ENCODE measurements at places on chromosomes 5 and 9.

DNA sequence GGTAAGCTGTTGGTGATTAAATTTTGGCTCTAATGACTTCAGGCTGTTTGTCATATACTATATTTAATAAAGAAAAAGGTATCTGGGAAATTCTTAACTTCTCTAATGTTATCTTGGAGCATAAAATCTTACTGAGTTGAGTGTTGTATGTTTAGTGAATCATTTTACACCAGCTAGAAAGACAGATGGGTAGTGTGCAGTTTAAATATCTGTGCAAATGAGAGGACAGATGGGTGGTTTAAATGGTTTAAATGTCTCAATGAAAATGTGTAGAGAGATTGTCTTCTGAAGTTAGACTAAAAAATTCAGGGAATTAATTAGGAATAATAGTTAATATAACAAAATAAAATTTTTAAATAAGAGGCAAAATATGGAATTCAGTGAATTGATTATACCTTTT lies 114.5 kb downstream of the FER start:
- DNase-seq, result no peak

GRCh38 chr9:123761905-123762605 lies 167.9 kb downstream of the DENND1A start:
- no peak for DNase-seq

GRCh38 chr9:79176014-79176697 lies 395.6 kb upstream of the TLE4 start:
- no peak for DNase-seq

DNA sequence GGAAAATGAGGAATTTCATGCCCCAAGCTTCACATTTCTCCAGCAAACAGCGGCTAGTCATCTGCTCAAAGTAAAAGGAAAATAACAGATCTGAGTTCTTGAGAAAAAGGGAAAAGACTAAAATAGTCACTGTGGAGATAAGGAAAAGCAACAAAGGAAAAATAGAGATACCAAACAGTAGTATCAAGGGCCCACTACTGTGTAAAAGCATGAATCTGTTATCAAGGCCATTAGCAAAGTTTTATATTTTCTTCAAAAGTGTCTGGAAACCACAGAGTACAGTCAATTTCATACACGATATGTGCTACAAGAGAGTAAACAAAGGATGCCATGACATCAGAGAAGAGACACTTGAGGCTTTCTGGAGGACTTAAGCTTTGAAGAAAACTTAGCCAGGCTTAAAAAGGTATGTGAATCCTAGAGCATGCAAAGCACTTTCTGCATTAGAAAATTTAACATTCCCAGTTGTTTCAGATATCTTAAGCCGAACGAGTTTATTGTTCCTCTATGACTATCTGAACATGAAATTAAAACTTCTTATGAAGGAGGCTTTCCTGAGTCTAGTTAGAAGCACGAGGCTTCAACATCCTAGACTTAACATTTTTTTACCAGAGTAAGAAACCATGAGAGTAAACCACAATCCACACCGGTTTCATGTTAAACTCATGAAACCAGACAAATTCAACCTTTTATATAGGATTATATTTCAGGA lies 1.2 kb downstream of the TTC33 start:
- DNase-seq, result no peak

GRCh38 chr5:113083481-113083880 lies 106.9 kb downstream of the DCP2 start:
- no peak for DNase-seq

GRCh38 chr5:168055961-168056360 lies 235.5 kb upstream of the WWC1 start:
- DNase-seq, result no peak

DNA sequence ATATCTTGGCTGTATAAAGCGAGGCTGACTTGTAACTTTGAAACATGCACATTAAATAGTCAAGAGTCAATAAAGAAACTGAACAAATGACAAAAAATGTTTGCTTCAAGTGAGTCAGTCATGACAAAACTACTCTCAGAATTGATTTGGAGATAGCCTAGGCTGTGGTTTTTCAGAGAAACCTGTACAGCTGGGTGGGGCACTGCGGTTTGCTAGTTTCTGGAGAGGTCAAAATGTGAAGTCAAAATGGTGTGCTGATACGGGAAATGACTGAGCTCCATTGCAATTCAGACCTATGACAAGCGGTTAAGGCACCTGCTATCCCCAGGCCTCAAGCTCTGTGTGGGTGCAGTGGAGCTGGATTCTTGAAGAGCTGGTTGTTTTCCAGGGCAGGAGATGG lies 10.3 kb upstream of the CD180 start:
- DNase-seq, result peak; percentile 19

DNA sequence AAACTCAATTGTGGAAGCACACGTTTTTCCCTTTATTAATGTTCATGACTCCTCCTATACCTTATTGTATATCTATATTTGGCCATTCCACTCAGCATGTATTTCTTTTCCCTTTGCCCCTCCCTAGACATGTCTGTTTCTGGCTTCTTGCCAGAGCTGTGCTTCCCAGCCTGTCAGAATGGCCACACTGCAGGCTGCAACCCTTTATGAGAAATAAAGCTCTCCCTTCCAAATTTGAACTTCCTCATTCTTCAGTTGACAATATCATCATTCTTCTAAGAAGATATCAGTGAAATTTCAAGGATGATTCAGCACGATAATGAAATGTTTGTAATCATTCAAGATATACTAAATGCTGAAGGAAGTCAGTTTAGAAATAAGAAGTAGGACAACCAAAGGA lies 107.6 kb upstream of the PRSS3 start:
- DNase-seq, result no peak

DNA sequence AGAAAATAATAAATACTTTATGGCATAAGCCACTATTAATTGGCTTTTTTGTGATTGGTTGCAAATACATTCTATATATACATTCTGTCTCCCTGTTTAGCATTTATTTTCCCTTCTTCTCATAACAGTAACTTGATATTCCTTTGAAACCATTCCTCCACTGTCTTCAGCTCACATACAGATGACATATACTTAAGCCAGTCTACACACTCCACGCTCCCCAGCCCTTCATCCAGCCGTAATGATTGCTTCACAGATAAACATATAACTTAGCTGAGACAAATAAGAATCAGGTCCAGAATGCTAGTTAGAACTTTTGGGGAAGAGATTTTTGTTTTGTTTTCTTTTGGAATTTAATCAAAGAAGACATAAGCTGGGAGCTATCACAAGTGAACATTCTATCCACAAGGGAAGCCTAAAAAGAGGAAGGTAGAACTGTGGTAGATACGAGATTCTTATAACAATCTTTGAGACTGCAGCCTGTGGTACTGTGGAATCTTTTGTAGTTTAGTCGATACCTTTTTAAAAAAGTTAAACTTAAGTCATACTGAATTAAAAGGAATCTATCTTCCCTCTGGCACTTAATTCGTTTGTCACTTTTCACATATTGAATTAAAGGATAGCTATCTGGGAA lies 365.1 kb upstream of the PRR16 start:
- DNase-seq, result no peak

GRCh38 chr5:163467682-163468081 lies 7.2 kb downstream of the HMMR start:
- no peak for DNase-seq

GRCh38 chr9:114284316-114285060 lies 38.4 kb upstream of the ORM1 start:
- DNase-seq, result peak; percentile 49

DNA sequence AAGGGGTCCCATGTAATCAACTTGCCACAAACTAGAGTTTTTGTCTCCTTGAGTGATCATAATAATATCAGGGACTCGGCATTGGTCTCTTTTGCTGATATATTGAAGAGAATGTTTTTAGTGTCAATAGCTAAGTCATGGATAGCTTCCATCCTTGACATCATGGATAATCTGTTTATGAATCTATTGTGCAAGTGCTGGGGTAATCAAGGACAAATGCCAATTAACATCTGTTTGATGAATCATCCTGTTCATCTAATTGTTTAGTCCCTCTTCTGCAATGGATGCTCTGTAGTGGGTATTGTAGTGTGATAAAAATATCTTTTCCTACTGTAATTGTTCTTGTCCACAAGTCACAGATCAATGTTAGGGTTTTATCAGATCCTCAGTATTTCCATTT lies 607.5 kb upstream of the SEMA6A start:
- DNase-seq, result no peak

- peak; percentile 82 for DNase-seq
Measured at GRCh38 chr5:170355601-170356098, 33.5 kb downstream of the KCNMB1 start.

GRCh38 chr5:74993743-74994142 lies 58.6 kb downstream of the GCNT4 start:
- no peak for DNase-seq

- DNase-seq, result no peak
Measured at GRCh38 chr5:77869116-77869798, 93.1 kb upstream of the TBCA start.

DNA sequence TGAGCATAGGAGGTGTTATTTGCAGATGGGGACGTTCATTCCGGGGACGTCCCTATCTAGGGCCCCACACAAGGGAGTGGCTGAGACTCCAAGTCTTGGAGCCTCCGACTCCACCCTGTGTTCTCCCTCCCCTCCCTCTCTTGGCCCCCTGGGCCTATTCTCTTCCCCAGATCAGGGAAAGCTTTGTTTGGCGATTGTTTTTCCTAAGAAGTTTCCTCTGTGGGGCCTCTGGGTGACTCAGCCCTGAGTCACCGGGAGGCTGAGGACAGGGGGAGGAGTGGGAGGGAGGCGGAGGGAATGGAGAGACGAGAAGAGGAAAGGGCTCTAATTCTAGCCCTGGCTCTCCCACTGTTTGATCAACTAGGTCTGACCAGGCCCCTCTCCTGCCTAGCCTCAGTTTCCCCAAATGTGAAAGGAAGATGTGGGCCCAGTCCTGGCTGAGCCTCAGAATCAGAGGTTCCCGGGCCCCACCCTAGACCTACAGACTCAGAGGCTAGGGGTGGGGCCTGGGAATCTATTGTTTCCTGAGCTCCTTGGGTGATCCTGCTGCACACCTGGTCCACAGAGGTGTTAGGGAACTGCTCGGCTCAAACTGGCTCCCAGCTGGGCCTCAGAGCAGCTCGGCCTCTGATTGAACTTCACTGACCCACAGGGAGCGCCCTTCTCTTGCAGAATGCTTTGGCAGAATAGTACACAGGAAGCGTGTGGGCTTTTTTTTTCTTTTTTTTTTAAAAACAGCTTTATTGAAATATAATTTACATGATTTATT lies 19.2 kb downstream of the GSN start:
- DNase-seq, result peak; percentile 94

DNA sequence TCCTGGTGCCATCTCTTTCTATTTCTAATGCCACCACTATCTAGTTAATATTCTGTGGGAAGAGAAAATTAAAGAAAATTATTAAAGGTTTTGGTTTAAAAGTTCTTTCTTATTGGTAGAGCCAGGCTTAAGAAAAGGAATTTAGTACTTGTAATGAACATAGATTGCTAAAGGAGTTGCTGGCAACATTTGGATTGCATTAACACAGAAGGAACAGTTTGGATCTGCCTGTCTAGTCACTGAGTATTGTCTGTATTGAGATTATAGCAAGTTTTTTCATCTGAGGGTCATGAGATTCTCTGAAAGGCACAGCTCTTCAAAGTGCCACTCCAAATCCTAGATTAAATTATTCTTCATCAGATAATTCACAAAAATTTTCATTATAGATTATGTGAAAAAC lies 32.0 kb downstream of the FSD1L start:
- no peak for DNase-seq

DNA sequence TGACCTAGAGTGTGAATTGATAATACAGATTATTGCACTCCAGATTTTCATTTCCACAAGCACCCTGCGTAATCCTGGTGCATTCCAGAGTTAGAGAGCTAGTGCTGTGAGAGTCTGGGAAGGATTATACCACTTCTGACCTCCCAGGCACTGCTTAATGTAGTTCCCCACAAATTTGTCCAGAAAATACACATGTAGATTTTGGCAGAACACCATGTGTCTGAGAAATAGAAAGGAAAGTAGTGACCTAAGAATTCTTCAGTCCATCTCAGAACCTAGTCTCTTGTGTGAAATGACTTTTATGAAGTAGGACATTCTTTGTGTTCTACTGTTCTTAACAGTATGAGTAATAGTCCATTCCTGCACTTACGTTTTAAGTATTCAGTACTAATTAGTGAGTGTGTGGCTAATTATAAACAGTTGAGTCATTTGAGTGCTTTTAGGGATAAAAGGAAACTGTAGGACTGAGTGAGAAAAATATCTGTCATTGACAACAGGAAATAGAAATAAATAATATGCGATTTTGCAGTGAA lies 27.8 kb upstream of the PTPDC1 start:
- no peak for DNase-seq

- no peak for DNase-seq
Measured at GRCh38 chr5:141703133-141703561, 21.1 kb upstream of the ARAP3 start.

DNA sequence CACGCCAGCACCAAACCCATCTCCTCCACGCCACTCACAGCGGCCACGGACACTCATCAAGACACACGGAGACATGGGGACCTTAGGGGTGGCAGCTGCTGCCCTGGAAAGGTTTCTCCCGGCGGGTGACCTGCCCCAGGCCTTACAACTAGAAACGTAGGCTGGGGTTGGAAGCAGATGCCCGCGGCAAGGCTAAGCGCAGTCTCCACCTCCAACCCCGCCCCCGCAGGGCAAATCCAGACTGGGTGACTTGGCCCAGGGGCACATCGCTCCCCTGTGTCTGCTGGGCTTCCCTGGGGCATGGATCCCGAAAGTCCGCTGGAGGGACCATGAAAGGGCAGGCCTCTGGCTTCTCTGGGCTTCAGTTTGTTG lies 12.0 kb upstream of the ASS1 start:
- no peak for DNase-seq

DNA sequence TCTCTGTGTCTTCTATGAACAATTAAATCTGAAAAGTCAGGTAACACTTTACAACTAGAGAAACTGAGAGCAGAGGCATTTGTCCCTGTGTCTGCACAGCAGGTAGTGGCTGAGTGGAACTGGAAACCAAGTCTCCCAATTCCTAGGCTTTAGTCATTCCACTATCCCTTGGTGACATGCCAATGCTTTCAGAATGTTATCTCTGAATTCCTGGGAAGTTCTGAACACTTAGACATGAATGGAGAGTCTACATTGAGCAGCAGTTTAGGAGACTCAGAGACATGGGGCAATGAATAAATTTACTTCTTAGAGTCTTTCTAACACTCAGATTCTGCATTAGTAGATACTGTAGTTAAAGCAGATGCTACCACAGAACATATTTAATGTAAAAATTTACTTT lies 94.8 kb upstream of the APC start:
- no peak for DNase-seq

DNA sequence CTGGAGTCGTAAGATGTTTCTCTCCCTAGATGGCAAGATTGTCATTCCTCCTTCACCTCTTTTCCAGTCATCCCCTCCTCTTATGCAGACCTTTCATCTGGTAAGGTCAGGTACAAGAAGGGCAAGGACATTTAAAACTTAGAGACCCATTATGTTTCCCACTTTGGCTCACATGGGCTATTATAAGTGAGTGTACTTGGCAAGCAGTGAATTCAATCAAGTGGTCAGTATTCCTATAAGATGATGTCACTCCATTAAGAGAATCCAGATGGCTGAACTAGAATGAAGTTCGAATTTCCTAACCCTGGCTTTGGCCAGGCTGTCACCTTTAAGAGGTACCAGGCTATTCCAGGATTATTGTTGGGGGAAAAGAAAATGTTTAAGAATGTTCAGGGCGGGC lies 32.2 kb downstream of the ZNF131 start:
- no peak for DNase-seq
